Colonic mucosa (tissue), 4 donors: ENCODE measurements at places on chromosomes 7 and 10. TPM values are rescaled to one million over a fixed set of nuclear protein-coding genes. Genes with fewer than 3 reads are reported as not detected.

GRCh38 chr10:104333728-104334373 is 4.4 kb downstream of the ITPRIP start:
- peak; percentile 16 for DNase-seq

GRCh38 chr7:2446676-2447075 is 29.5 kb downstream of the GRIFIN start:
- DNase-seq, result no peak

DNA sequence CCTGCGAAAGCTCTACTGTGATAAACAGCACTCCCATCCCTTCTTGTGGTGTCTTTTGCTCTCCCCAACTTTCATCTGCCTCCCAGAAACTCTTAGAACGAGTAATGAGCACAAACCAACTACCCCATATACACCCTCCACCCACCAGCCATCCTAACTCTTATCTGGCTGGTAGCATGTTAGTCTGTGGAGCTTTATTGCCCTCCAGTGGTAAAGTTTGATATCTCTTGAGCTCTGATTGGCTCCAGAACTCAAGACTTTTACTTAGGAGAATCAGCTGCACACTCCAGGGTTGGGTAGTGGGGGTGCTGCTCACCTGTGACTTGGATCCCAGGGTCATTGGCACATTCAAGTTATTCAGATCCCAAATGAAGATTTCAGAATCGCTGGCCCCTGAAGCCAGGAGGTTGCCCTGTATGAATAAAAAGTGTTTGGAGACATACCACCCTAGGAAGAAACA is 10.9 kb downstream of the SEC31B start:
- no peak for DNase-seq

- DNase-seq, result no peak
These were observed 76.0 kb upstream of the CTTNBP2 start for GRCh38 chr7:117949232-117949631.

CCDC172 gene
- not detected for total RNA-seq
